ENCODE measurements at places on chromosomes 1 and 21.

DNA sequence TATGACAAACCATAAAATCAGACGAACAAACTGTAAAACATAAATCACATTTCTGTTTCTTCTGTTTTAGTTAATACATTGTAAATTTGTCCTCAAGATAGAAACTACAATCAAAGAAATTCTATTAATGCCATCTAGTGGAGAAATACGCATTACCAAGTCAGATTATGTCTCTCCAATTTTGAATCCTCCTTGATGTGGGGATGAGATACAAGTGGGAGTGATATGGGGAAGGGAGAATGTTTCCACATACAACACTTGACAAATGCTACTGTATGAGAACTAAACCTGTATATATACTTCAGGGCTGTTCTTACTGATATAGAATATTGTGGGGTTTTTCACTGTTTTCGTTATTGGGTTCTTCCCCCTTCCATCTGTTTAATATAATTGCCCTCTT lies 2.6 kb downstream of the HFM1 start:
- peak; percentile 0 for DNase-seq

- no peak for DNase-seq
Measured at GRCh38 chr1:68205794-68206358, 26.4 kb downstream of the WLS start.

GRCh38 chr1:39617488-39618049 lies 21.9 kb downstream of the HEYL start:
- no peak for DNase-seq

- no peak for DNase-seq
Measured at GRCh38 chr1:77227381-77227780, 8.2 kb upstream of the PIGK start.

DNA sequence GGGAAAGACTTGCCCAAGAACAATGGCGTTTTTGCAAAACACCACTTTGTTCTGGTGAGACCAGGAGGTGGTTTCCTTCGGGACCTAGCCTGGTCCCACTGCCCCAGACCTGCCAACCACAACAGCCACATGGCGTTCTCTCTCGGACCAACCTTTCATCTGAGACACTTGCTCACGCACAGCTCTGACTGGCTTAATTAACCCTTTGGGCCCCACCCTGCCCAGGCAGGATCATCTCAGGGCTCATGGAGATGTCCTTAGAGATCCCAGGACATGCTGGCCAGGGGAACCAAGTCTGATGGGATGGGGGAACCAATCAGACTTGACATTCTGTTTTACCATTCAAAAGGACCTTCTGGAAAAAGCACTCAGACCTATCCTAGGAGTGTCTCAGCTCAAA lies 97.8 kb upstream of the SLC2A1 start:
- DNase-seq, result no peak

GRCh38 chr1:232344791-232345399 lies 285.0 kb downstream of the SIPA1L2 start:
- no peak for DNase-seq

GRCh38 chr1:33111965-33112364 lies 31.0 kb downstream of the AZIN2 start:
- DNase-seq, result peak; percentile 24

GRCh38 chr1:226009650-226010044 lies 10.5 kb upstream of the SDE2 start:
- peak; percentile 25 for DNase-seq

GRCh38 chr1:155042789-155043188 lies 8.3 kb upstream of the ADAM15 start:
- DNase-seq, result no peak

GRCh38 chr21:16535102-16535422 lies 805.3 kb downstream of the USP25 start:
- DNase-seq, result no peak

Measured in NCI-H2171 treated with DMSO at 0.1 percent for 48 hours (cell line).